Activated naive CD8-positive, alpha-beta T cell treated with anti-CD3 and anti-CD28 coated beads, Interleukin-2, amount 10 ng/mL, durations not matched to agents 7 days and 5 days (primary cell): ENCODE measurements at places on chromosomes 1 and 21. TPM values are rescaled to one million over a fixed set of nuclear protein-coding genes. Genes with fewer than 3 reads are reported as not detected.
A peak's percentile ranks its signal among the peaks of the same experiment; 100 is the strongest.

The ARHGEF19 gene
- total RNA-seq, result 7.5 TPM

The CA6 gene
- total RNA-seq, result 41.8 TPM

The TUFT1 gene
- total RNA-seq, result 1.5 TPM

The MORC3 gene
- total RNA-seq, result 53.7 TPM

The KCNA2 gene
- total RNA-seq, result 1.6 TPM

The CDC42BPA gene
- 0.91 TPM for total RNA-seq

The IGSF3 gene
- total RNA-seq, result 0.06 TPM

The SF3B4 gene
- 72.1 TPM for total RNA-seq

The C1orf105 gene
- not detected for total RNA-seq

GRCh38 chr21:25636727-25637126 is 2.3 kb upstream of the JAM2 start:
- no peaks in the 10 kb centered on the region for H3K36me3 ChIP-seq
- H3K27me3 ChIP-seq, result peaks cover 39% of the 10 kb centered on the region
- no peak overlapping the region for H3K27ac ChIP-seq

DNA sequence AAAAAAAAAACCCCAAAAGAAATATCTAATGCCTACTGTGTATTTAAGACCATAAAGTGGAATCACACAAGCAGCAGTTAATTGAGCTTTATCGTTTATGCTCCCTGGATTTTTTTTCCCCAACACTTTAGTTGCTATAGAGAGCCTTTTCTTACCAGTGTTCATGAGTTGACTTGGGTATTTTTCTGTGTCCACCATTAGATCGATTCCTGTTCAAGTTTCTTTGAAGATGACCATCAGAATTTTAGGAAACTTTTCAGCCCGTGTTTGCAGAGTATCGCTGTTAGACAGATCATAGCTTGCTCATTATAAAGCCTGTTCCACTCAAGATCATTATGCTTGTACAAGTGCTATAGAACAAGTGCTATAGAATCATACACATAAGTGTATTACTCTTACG is 1.5 kb downstream of the RALGPS2 start:
- H3K27ac ChIP-seq, result peak overlapping the region; percentile 2
- peaks cover 5% of the 10 kb centered on the region for H3K27me3 ChIP-seq
- H3K4me1 ChIP-seq, result peaks cover 11% of the 10 kb centered on the region

- H3K4me1 ChIP-seq, result peaks cover 5% of the 10 kb centered on the region
- H3K36me3 ChIP-seq, result no peaks in the 10 kb centered on the region
- peak overlapping the region; percentile 53 for H3K4me3 ChIP-seq
- H3K27me3 ChIP-seq, result peaks cover 55% of the 10 kb centered on the region
These were observed 2.2 kb downstream of the CLIC6 start for GRCh38 chr21:34670962-34671348.

- peaks cover 3% of the 10 kb centered on the region for H3K4me1 ChIP-seq
- H3K27ac ChIP-seq, result peak overlapping the region; percentile 66
- peaks cover 3% of the 10 kb centered on the region for H3K36me3 ChIP-seq
- DNase-seq, result peak; percentile 53
- no peaks in the 10 kb centered on the region for H3K27me3 ChIP-seq
These were observed 4.7 kb downstream of the DNALI1 start for GRCh38 chr1:37561133-37562132.

- no peaks in the 10 kb centered on the region for H3K27me3 ChIP-seq
- H3K4me3 ChIP-seq, result no peak overlapping the region
- H3K36me3 ChIP-seq, result peaks cover 4% of the 10 kb centered on the region
- no peak for DNase-seq
- peaks cover 7% of the 10 kb centered on the region for H3K4me1 ChIP-seq
These were observed 20.6 kb downstream of the NIBAN1 start for GRCh38 chr1:184953600-184954219.

GRCh38 chr1:232695621-232696385 is 65.9 kb upstream of the SIPA1L2 start:
- H3K27ac ChIP-seq, result no peak overlapping the region
- DNase-seq, result no peak
- peaks cover 5% of the 10 kb centered on the region for H3K27me3 ChIP-seq
- no peaks in the 10 kb centered on the region for H3K36me3 ChIP-seq

- no peak overlapping the region for H3K4me3 ChIP-seq
- H3K27ac ChIP-seq, result no peak overlapping the region
- H3K36me3 ChIP-seq, result no peaks in the 10 kb centered on the region
- DNase-seq, result no peak
These were observed 6.9 kb upstream of the IGFN1 start for GRCh38 chr1:201183753-201184152.

GRCh38 chr1:208437401-208437800 is 193.2 kb upstream of the PLXNA2 start:
- no peak for DNase-seq
- H3K27ac ChIP-seq, result no peak overlapping the region
- H3K4me3 ChIP-seq, result no peak overlapping the region

GRCh38 chr1:117633936-117634335 is 28.1 kb downstream of the TENT5C start:
- DNase-seq, result no peak
- peaks cover 31% of the 10 kb centered on the region for H3K4me1 ChIP-seq
- no peak overlapping the region for H3K4me3 ChIP-seq

DNA sequence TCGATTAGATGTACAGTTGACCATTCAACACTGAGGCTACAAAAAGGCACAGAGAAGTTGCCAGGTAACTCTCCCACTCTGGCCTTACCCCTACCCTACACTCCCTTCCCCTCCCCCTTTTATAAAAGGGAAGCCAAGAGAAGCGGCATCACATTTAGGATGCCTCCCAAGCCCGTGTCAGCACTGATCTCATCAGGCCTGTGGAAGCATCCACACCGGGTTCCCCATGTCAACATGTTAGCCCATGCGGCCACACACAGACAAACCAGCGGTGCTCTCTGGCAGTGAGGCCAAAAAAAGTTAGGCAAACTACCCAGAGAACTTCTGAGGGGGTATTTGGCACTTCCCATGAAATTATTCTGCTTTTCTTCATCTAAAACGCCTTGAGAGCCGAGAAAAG is 29.9 kb downstream of the BCAR3 start:
- H3K27ac ChIP-seq, result no peak overlapping the region
- H3K36me3 ChIP-seq, result no peaks in the 10 kb centered on the region
- peaks cover 20% of the 10 kb centered on the region for H3K27me3 ChIP-seq
- H3K4me1 ChIP-seq, result no peaks in the 10 kb centered on the region

DNA sequence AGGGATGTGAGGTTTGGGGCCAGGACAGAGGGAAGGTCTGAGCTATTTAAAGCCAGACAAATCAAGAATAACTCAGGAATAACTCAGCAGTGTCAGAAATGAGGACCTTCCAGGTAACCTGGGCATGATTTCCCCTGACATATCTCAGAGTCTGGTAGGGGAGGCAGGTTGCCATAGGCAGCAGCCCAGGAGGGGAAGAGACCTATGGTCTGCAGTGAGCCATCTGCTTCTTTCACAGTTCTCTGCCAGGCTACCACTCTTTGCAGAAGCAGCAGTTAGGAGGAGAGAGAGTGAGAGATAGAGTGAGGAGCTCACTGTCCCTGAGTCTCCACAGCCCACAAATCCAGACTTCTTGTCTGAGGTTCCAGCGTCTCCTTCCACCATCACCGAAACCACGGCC is 6.3 kb upstream of the VSIG8 start:
- no peaks in the 10 kb centered on the region for H3K36me3 ChIP-seq
- no peak for DNase-seq
- peaks cover 30% of the 10 kb centered on the region for H3K4me1 ChIP-seq
- no peak overlapping the region for H3K4me3 ChIP-seq

GRCh38 chr21:37717534-37717933 is 198.7 kb downstream of the KCNJ6 start:
- peaks cover 4% of the 10 kb centered on the region for H3K27me3 ChIP-seq
- H3K27ac ChIP-seq, result no peak overlapping the region
- DNase-seq, result no peak
- H3K4me3 ChIP-seq, result no peak overlapping the region
- H3K4me1 ChIP-seq, result no peaks in the 10 kb centered on the region

- no peak overlapping the region for H3K4me3 ChIP-seq
- DNase-seq, result no peak
- H3K4me1 ChIP-seq, result peaks cover 16% of the 10 kb centered on the region
These were observed 57.8 kb upstream of the BACE2 start for GRCh38 chr21:41110161-41110560.

GRCh38 chr21:31011412-31011811 is 26.9 kb downstream of the KRTAP19-8 start:
- H3K27me3 ChIP-seq, result peaks cover 9% of the 10 kb centered on the region
- no peak overlapping the region for H3K27ac ChIP-seq
- H3K36me3 ChIP-seq, result no peaks in the 10 kb centered on the region
- H3K4me1 ChIP-seq, result peaks cover 14% of the 10 kb centered on the region
- H3K4me3 ChIP-seq, result no peak overlapping the region
- DNase-seq, result no peak
